ENCODE measurements at places on chromosomes 1 and 21.
A peak's percentile ranks its signal among the peaks of the same experiment; 100 is the strongest.

- DNase-seq = no peak
Measured at GRCh38 chr1:205038132-205038786, 4.8 kb upstream of the CNTN2 start.

GRCh38 chr1:1063261-1063944, 10.7 kb downstream of the RNF223 start:
- no peak for DNase-seq

GRCh38 chr1:99252630-99253029, 11.7 kb upstream of the PLPPR4 start:
- DNase-seq = no peak

DNA sequence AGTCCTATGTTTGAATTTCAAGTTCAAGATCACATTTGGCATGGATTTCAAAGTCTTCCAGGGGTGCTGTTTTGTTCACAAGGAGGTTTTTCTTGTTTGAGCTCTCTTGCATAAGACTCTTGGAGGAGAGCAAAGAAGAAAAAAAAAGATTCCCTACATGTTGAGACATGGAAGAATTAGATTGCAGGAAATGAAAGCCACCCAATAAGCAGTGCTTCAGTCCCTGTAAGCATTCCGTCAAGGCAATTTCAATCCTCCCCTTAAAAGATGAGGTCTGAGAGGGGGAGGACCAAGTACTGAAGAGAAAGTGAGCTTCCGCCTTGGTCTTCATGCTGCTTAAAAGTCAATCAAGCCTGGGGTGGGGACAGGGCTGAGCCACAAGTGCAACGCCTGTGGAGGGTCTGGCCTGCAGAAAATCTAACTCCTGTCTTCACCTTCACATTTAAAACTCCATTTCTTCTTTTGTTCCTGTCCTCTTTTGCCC, 50.2 kb downstream of the LPAR3 start:
- DNase-seq = no peak

GRCh38 chr1:28508435-28508754, 2.6 kb downstream of the RCC1 start:
- DNase-seq = no peak

DNA sequence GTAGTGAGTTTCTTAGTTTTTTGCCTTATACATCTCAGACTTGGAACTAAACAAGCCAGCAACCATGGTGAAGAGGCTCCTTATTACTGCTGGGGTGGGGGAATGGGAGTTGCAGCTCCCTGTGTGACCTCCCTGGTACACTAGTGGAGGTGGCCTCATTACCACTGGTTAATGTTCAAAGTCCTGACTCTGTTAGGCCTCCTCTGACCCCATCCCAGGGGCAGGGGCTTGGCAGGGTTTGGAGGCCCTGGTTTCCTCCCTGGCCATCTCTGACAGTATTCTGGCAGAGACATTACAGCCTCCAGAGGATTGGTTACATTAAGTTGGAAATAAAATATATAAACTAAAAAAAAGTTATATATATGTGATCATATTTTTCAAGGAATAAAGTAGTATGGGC, 45.2 kb downstream of the CLIC4 start:
- DNase-seq = no peak

- DNase-seq = no peak
Measured at GRCh38 chr1:244952280-244952933, 88.1 kb upstream of the HNRNPU start.

DNA sequence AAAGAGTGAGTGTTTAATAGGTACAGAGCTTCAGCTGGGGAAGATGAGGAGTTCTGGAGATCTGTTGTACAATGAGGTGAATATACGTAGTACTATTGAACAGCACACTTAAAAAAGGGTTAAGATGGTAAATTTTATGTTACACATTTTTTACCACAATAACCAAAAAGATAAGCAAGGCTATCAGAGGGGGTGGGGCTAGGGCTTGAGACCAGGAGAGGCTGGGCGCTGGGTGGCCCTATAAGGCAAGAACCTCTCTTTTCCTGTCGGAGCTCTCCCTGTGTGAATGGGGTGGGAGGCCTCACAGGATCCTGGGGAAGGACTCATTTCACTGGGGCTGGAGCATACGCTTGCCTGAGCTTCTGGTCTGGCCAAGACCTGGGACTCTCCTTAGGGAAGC, 9.0 kb downstream of the SLC41A1 start:
- DNase-seq = no peak

DNA sequence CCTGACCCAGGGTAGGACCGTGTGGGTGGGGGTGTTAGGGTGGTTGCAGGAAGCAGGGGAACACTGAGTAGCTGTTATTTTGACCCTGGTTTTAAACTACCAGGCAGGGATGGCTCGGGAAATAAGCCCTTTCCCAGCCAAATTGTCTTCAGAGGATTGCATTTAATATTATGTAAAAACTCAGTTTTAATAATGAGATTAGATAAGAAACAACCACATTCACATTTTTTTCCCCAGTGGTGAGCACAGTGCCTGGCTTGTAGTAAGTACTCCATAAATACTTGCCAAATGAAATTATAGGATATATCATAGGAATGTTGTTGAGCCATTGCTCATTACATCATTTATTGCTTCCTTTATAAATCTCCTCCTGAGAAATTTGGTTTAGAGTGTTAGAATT, 3.1 kb upstream of the ACP6 start:
- no peak for DNase-seq

DNA sequence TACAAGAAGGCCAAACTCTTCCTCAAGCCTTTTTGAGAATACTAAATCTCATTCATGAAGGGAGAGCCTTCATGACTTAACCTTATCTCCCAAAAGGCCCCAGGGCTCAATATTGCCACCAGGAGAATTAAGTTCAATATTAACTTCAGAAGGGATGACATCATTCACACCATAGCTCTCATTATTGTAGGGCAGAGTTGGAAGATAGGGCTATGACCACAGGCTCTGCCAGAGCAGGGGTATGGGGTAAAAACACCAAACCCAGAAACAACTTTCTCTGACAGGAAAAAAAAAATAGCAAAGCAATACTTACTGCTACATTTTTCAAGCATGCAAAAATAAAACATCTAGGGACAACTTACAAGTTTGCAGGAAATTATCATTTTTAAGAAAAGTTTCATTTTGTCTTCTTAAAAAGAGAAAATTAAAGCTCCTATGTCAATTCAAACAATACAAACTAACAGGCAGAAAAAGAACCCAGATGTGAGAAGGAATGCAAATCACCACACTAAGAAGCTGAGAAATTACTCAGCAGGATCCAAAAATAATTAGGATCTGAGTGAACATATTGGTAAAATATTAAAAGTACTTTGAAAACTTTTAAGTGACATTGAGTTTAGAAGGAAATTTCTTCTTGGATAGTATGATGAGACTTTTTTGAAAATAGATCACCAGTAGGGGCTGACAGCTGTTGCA, 1156.5 kb downstream of the NCAM2 start:
- no peak for DNase-seq

- DNase-seq = no peak
Measured at GRCh38 chr1:65170511-65171142, 22.6 kb downstream of the AK4 start.

DNA sequence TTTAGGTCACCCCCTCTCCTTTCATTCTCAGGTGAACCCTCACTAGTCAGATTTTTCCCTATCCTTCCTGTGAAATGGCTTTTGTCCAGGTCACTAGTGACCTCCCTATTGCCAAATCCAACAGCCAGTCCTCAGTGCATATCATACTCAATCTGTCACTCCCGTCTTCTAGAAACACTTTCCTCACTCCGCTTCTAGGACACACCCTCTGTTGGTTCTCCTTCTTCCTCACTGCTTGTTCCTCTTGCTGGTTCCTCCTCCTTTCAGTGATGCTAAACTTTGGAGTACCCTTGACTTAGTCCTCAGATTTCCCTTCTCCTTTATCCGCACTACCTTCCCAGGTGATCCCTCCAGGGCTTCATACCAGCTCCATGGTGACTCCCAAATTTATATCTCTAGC, 94.3 kb downstream of the RNF220 start:
- DNase-seq = no peak

GRCh38 chr1:217048104-217048707, 325.0 kb upstream of the ESRRG start:
- DNase-seq = no peak

- no peak for DNase-seq
Measured at GRCh38 chr1:177273141-177273540, 102.4 kb downstream of the BRINP2 start.

DNA sequence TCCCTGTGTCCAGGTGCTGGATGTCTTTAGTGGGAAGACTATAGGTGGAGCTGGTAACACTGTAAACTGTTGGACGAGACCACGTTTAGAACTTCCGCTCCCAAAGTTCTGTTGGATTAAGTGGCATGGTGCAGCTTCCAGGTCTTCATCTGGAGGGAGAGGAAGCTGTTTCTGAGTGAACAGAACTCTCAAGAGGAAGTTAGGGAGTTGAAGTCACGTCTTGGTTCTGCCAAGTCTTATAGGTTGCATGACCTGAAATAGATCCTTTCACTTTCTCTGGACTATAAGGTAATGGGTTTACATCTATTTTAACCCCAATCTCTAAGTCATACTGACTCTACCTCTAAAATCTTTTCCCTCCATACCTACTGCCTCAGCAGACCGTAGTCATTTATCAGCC, 97.4 kb upstream of the TNR start:
- DNase-seq = no peak

- DNase-seq = no peak
Measured at GRCh38 chr1:40384413-40384762, 10.9 kb downstream of the SMAP2 start.

- DNase-seq = no peak
Measured at GRCh38 chr1:169108863-169109560, 2.5 kb downstream of the ATP1B1 start.

DNA sequence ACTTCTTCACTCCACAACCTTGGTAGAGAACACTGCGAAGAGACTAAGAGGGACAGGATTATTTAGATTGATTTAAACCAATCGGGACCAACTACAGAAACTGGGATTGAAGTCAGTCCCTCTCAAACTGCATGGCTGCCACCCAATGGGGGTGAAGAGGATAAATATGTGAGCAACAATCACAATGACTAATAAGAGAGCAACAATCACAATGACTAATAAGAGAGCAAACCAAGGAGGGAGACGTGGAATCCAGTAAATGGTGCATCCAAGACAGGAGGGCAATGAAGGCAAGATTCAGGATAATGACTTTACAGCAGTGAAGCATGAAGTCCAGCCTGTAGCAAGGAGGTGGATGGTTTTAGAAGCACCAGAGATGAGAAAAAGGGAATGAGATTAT, 322.8 kb downstream of the TTLL7 start:
- no peak for DNase-seq

GRCh38 chr1:192805832-192806323, 3.0 kb upstream of the RGS2 start:
- DNase-seq = peak; percentile 37

- DNase-seq = no peak
Measured at GRCh38 chr1:216710598-216711333, 12.5 kb downstream of the ESRRG start.

DNA sequence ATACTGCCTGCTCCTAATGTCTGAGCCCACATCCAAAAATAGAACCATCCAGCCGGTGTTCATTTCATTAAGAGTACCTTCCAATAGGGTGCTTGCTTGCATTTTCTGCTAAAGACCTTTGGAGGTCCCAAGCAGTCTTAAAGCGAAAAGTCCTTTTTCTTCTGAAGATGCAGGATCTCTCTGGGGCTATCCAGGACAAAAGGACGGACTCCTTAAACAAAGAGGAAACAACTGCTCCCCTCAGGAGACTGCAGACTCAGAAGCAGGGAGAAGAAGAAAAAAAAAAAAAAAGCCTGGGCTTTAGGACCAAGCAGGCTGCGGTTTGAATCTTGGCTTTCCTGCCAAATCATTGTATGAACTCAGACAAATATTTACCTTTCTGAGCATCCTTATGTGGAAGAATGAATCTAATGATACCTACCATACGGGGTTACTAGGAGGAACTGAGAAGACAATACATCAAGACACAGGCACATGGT, 204.0 kb downstream of the PLPP3 start:
- no peak for DNase-seq

DNA sequence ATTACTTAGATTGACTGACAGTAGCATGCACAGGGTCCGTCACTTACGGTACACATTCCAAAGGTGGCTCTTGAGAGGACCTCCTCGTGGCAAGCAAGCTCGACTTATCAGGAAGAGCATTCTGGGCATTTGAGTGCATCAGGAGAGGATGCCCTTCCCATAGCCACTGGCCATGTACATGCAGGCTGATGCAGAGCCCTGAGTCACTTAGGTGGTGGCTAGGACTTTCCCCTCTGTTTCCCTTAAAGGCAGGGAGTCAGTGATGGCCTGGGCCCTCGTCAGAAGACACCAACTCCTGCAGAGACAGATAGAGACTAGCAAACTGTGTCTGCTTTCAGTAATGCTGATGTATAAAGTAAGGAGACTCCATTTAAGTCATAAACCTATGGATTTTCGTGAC, 12.9 kb downstream of the EXO1 start:
- DNase-seq = no peak

- DNase-seq = no peak
Measured at GRCh38 chr1:209109001-209109785, 474.3 kb upstream of the CAMK1G start.

DNA sequence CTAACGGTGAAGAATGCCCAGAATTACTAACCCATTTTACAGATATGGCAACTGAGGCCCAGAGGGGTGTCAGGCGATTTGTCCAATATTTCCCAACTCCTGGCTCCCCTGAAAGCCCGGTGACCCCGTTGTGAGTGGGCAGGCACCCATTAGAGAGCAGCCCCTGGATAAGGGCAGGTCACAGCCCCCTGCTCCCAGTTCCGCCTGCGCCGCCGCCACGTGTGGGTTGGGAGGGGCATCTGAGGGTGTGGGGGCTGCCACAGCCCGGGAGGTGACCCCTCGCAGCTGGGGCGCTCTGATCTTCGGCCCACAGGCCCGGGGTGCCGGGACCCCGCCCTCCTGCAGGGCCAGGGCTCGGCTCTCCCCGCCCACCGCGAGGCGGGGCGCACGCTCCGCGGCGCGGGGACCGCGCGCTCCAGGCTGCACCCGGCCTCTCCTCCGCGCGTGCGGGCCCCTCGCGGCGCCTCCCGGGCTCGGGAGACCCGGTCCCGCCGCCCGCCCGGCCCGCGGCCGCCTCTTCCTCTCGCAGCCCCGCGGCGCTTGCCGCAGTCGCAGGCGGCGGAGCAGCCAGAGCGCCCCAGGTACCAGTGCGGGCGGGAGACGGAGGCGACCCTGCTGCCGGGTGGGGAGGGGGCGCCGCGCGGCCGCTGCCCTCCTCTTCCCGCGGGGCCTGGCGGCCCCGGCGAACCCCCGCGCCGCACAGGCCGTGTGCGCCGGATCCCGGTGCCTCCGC, at the start of gene HTR6:
Gene HTR6 (plus strand): TSS at position 423 of the 733 bp plus-strand sequence. CDS start 879 bp downstream, outside the sequence.
- DNase-seq = no peak

- DNase-seq = no peak
Measured at GRCh38 chr1:199223936-199224335, 585.1 kb downstream of the PTPRC start.

DNA sequence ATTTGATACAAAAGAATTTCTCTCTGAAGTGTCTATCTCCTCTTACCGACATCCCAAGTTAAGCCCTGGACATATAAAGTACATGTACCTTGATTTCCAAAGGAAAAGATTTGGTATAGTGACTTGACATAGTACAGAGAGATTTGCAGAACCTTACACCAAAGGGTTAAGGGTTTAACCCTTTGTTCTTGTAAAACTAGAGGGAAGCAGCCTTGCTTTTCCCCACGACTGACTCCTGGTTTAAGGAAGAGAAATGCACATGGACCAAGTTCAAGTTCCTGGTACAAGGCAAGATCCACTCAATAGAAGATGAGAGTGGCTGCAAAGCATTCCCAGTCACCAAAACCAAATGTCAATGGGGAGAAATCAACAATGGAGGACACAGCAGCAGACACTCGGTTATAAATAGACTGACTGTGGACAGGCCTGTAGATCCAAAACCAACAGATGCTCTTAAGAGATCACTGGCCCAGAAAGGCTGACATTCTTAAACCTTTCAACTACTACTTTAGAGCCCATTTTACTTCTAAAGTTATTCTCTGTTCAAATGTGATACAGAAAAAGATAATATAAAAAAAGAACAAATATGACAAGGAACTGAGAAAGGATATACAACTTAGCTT, 69.4 kb downstream of the PUM1 start:
- no peak for DNase-seq

All from central memory CD8-positive, alpha-beta T cell (primary cell).